Left colon (tissue), 2 donors: ENCODE measurements at places on chromosomes 16 and 17. TPM values are rescaled to one million over a fixed set of nuclear protein-coding genes. Genes with fewer than 3 reads are reported as not detected.

GRCh38 chr16:75820672-75821071 lies 94.4 kb upstream of the CPHXL start:
- no peak for DNase-seq

GRCh38 chr17:9244066-9245052 lies 223.0 kb downstream of the NTN1 start:
- peak; percentile 54 for DNase-seq

The KRTAP9-4 gene
- not detected for total RNA-seq

DNA sequence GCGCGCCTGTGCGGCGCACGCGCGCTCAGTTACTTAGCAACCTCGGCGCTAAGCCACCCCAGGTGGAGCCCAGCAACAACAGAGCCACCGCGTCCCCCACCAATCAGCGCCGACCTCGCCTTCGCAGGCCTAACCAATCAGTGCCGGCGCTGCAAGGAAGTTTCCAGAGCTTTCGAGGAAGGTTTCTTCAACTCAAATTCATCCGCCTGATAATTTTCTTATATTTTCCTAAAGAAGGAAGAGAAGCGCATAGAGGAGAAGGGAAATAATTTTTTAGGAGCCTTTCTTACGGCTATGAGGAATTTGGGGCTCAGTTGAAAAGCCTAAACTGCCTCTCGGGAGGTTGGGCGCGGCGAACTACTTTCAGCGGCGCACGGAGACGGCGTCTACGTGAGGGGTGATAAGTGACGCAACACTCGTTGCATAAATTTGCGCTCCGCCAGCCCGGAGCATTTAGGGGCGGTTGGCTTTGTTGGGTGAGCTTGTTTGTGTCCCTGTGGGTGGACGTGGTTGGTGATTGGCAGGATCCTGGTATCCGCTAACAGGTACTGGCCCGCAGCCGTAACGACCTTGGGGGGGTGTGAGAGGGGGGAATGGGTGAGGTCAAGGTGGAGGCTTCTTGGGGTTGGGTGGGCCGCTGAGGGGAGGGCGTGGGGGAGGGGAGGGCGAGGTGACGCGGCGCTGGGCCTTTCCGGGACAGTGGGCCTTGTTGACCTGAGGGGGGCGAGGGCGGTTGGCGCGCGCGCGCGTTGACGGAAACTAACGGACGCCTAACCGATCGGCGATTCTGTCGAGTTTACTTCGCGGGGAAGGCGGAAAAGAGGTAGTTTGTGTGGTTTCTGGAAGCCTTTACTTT lies at the start of gene UBB:
UBB (plus strand) TSS at position 452 of the 856 bp plus-strand sequence. CDS start 817 bp downstream, outside the sequence.
- peak; percentile 98 for DNase-seq

- peak; percentile 37 for DNase-seq
Measured at GRCh38 chr16:89031715-89032659, 55.0 kb upstream of the CBFA2T3 start.

DNA sequence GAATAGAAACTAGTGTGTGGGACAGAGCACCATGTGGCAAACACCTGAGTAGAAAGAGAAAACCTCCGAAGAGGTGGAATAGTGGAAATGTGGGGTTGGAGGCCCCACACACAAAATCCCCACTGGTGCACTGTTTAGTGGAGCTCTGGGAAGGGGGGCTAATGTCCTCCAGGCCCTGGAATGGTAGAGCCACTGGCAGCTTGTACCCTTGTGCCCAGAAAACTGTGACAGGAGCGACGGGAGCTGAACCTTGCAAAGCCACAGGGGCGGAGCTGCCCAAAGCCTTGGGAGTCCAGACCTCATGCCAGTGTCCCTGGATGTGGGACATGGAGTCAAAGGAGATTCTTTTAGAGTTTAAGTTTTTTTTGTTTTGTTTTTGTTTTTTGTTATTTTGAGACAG lies 50.6 kb downstream of the RNF112 start:
- DNase-seq = no peak

The TEX14 gene
- total RNA-seq = not detected

The MARVELD3 gene
- 69.7 TPM for total RNA-seq

The ATP1B2 gene
- total RNA-seq = 0.55 TPM

DNA sequence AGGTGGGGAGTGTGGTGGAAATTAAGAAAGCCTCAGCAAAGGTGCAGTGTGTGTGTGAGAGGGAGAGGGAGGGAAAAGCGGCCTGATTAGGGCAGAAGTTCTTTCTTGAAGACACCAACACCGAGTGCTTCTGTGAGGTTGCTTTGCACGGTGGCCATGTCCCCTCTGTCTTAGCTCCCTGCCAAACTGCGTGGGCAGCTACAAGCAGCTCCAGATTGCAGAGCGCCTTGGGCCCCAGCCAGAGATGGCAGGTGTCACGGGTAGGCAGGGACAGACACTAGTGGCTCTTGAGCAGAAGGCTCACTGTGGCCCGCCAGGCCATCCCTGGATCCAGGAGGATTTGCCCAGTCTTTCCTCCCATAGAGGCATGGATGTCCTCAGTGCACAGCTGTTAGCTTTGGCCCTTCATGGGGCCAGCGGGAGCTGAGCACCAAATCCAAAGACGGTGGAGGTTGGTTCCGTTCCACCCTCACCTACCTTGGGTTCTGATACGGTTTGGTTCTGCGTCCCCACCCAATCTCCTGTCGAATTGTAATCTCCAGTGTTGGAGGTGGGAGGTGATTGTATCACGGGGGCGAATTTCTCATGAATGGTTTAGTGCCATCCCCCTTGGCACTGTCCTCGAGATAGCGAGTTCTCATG lies 21.4 kb downstream of the KIAA0513 start:
- no peak for DNase-seq

DNA sequence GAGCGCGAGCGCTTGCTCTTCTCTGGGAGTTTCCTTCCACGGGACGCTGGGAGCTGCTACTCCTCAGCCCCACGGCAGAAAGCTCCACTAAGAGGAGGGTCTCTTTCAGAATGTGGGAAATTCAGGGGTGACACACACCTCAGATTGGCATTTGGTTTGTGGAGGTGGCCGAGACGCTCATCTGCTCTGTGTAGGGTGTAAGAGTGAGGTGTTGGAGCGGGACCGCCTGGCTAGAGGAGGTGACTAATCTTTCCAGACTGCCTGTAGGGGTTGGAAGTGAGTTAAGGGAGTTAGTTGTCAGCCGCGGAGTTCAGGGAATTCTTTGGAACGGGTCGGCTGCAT lies 735 bp downstream of the PSMD11 start:
- DNase-seq = no peak

GRCh38 chr17:44829523-44830358 lies at the start of gene GJC1:
TSS of gene GJC1 (minus strand) at chr17:44830287. CDS start at chr17:44805817, 24,470 bp downstream.
- DNase-seq = peak; percentile 14

- DNase-seq = peak; percentile 11
Measured at GRCh38 chr17:67718325-67718941, 697 bp downstream of the NOL11 start.

- DNase-seq = no peak
Measured at GRCh38 chr17:32940706-32941390, 12.9 kb downstream of the TMEM98 start.
